Stimulated activated CD8-positive, alpha-beta memory T cell treated with anti-CD3 and anti-CD28 coated beads, Interleukin-2, amount 100 ng/mL, for 1 hour (primary cell): ENCODE measurements at places on chromosomes 2 and 18.

GRCh38 chr2:111007757-111008688 lies 112.7 kb upstream of the BCL2L11 start:
- no peak for DNase-seq

DNA sequence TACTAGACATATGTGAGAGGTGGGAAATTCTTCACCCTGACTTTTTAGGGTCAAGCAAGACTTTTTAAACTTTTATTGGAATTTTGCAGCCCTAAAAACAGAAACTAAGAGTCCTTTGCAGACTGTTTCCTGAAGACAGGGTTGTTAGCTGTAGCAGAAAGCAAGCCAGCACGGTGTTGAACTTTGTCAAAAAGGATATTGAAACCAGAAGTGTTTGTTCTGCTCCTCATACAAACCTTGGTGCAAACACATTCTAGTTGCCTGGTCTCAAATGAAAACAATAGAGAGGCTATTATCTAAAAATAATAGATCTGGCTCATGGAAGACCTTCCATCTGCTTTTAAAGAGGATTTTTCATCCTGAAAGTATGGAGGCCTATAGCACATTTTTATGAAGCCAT lies 65.8 kb upstream of the IGFBP5 start:
- DNase-seq, result no peak

- no peak for DNase-seq
Measured at GRCh38 chr2:203626952-203627681, 79.3 kb upstream of the CD28 start.

GRCh38 chr2:60486067-60486466 lies 67.4 kb downstream of the BCL11A start:
- DNase-seq, result no peak

- DNase-seq, result no peak
Measured at GRCh38 chr2:127675331-127676261, at the start of gene LIMS2. Gene LIMS2, minus strand, starts transcription at chr2:127675530. Its CDS starts 506 bp downstream, at chr2:127675024.

GRCh38 chr2:235324324-235324723 lies 169.5 kb upstream of the AGAP1 start:
- DNase-seq, result no peak

GRCh38 chr2:63078852-63079606 lies 28.4 kb downstream of the OTX1 start:
- no peak for DNase-seq

- no peak for DNase-seq
Measured at GRCh38 chr2:98730707-98731040, 258 bp downstream of the MGAT4A start.

GRCh38 chr2:217326238-217327022 lies 466.6 kb upstream of the TNP1 start:
- DNase-seq, result no peak

DNA sequence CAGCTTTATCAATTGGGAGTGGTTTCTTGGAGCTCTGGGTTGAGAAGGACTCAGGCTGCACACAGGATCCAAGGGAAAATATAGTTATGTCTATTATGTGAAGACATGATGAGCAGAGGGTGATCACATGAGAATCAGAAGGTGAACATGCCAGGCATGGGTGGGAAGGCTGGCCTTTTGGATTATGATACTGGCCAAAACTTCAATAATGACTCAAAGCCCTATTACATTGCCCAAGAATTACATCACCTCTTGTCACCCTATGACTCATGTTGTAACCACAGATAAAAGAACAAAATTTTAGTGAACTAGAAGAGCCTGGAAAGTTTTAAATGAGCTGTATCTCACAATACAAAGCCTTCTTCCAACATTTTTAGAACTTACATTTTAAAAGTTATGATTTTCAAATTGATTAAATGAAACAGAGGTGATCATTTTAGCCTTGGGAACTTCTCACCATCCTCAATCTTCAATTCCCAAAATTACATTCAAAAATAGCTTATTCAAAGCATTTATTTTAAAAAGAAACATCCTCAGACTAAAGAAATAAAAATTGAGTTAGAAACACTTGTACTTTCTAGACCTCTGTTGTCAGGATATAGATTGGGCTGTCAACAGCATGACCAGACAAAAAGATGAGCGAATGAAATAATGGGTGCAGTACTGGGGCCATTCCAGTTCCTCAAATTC lies 428.3 kb downstream of the MBD2 start:
- no peak for DNase-seq

DNA sequence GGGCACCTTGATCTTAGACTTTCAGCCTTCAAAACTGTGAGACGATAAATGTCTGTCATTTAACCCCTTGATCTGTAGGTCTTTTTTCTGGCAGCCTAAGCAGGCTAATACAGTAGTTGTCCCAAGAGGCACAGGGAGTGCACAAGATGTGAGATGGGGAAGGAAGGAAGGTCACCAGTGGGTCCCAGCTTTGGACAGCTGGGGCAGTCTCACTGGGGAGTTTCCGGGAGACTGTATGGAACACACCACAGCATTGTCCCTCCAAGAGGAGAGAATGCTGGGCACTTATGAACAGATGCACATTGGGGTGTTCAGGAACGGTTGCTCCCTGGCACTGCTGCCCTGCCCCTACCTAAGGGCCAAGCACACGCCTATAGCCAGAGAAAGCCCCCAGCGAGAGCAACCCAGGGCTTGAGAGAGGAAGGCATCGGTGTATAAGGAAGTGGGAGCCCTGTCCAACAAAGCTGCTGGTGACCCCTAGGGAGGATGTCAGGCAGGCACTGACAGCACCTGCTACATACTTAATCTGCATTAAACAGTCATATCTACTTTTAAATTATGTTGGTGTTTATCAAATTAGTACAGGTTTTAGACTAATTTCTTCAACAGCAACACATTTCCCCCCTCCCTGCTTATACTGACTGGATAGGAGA lies 11.6 kb upstream of the NCK2 start:
- DNase-seq, result no peak

DNA sequence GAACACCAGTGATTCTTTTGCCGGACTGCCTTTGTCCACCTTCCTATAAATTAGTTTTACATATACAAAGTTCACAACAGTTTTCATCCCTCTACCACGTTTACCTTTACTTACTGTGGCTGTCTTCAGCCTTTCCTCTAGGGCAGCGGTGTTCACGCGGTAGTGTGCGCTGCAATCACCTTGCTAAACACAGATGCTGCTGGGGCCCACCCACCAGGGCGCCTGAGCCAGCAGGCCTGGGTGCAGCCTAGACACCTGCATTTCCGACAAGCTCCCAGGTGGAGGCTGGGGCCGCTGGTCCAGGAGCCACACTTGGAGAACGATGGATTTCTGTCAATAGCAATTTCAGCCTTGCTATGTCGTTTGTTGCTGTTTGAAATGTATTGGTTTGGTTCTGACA lies 83.1 kb downstream of the NDUFA10 start:
- no peak for DNase-seq

GRCh38 chr2:108855194-108855593 lies 68.6 kb downstream of the CCDC138 start:
- DNase-seq, result no peak

- DNase-seq, result peak; percentile 48
Measured at GRCh38 chr2:232521959-232522622, 1.9 kb downstream of the PRSS56 start.

DNA sequence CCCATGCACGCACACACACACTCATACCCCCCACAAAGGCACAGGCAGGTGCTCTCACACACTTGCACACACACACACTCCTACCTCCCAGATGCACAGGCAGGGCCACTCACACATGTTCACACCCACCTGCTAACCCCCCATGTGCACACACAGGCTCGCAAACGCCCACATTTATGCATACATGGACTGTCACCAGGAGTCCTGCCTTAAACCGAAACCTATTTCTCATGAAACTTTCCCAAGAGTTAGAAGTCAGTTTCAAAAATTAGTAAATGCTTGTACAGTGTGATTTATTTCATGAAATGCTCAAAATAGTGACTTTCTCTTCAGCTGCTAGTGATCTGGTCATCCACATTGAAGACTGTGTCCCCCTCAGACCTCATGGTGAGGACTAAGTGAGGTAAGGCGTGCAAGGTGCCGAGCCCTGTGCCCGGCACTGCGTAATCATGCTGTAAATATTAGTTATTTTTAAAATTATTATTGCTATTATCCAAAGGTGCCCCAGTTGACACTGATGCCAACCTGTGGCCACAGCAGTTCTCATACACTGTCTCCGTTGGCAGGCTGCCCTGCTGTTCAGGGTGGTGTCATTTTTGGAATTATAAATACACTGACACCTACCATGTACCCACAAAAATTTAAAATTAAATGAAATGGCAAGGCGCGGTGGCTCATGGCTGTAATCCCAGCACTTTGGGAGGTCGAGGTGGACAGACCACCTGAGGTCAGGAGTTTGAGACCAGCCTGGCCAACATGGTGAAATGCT lies 12.4 kb downstream of the CNNM4 start:
- DNase-seq, result no peak

DNA sequence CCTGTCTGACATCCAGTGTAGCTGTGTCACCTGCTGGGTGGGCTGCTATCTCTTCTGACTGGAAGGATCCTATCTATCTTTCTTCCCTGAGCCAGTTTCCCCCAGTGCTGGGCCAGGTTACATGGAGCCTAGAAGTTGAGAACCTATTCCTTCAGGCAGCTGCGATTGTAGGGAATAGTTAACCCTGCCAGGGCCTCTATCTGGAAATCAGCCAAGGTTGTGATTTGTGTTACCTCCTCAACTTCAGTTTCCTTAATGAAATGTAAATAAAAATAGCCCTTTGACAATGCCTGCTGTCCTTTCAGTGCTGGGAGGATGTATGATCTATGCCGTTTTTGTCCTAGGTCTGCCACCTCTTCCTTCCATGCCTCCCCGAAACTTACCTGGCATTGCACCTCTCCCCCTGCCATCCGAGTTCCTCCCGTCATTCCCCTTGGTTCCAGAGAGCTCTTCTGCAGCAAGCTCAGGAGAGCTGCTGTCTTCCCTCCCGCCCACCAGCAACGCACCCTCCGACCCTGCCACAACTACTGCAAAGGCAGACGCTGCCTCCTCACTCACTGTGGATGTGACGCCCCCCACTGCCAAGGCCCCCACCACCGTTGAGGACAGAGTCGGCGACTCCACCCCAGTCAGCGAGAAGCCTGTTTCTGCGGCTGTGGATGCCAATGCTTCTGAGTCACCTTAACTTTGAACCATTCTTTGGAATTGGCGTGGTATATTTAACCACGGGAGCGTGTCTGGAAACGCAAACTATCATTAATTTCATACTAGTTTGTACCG lies 36.6 kb downstream of the GORASP2 start:
- no peak for DNase-seq

DNA sequence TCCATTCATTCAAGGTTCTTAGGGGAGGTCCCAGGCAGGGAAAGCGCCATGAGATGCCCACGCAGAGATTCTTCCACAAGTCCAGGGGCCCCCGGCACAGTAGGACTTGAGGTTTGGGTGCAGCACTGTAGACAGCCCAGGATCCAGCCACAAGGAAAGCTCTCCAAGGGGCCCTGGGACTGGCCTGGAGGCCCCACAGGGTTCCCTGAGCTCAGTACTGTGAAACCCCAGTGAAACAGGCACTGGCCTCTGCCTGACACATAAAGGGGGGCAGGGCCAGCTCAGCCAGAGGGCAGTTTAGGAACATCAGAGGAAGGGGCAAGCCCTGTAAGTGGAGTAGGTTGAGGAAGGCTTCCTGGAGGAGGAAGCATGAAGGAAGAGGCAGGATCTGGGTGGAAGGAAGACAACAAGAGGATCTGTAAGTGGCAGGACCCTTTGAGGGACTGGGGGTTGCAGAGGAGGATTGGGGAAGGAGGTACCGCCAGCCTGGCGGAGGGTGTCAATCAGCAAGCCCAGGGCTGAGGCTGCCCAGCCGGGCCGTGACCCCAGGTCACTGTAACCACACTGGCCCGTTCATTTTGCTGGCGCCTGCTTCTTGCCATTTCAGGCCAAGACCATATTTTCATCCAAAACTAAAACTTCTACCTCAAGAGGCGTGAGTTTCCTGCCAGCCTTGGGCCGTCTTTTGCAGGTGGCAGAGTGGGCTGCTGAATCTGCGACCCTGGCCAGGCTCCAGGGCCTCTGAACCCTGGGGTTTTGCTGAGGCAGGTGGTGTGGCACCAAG lies 175.2 kb downstream of the SMAD7 start:
- DNase-seq, result no peak

DNA sequence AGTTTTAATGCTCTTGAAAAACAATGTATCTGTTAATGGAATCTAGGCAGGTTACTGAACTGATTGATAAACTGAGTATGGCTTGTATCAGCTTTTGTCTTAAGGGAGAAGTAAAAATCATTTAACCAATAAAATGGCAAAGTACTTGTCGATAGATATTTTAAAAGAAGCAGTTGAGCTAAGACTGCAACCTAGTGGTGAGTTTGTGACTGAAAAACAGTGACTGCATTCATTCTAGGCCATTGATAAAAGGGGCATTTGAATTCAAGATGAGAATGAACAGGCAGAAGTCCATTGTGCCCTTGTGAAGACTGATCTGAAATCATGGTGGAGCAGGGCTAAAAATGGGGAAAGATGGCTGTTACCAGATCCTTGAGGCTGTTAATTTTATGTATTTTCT lies 59.4 kb upstream of the MSTN start:
- DNase-seq, result no peak

DNA sequence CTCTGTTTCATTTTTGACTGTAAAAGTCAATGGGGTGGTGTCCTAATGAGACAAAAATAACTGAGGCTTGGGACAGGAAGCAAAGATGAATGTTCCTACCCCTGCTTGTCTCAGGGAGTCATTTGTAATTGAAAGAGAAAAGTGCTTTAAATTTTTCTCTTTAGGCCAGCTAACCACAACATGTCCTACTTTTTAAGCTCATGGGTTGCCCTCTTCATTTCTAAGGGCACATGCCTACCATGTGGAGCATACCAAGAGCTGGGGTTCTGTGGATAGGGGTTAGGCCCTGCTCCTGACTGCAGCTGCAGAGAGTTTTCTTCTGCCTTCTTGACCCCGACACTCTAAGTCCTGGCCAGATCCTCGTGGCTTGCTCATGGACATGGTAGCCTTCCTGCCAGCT lies 96.8 kb upstream of the ARL4C start:
- no peak for DNase-seq

- no peak for DNase-seq
Measured at GRCh38 chr2:222427646-222428301, 3.4 kb downstream of the SGPP2 start.

DNA sequence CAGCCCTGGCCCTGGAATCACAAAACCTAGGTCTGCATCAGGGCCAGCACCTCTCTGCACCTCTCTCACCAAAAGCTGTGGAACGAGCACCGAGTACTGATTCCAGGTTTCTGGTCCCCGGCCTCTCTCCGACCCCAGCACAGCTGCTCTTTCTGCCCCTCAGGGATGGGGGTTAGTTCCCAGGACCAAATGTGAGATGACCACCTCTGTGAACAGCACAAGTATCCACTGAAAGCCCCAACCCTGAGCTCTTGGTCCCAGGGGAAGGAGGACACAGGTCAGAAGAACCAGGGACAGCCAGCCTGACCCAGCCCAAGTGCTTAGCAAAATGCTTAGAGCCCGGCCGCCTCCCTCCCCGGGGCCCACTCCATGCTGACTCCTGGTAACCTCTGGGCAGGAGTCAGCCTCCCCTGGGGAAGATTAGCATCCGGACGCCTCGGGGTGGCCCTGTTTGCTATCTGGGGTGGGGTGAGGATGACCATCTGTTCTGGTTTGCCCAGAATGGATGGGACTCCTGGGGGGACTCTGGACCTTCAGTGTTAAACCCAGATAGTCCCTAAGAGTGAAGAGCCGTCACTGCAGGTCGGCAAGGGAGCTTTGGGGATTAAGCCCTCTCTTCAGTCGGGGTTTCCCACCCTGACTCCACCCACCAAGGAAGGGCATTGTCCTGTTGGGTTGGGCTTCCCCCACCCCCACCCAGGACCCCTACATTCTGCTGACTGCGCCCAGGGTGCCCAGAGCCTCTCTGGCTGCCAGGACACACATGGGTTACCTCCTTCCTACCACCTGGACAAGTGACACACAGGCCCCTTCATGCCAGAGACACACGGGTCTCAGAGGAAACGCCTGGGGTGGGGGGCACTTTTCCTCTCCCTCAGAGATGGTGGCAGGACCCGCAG lies 9.4 kb upstream of the GPR55 start:
- DNase-seq, result no peak
